Activated CD4-positive, alpha-beta memory T cell treated with anti-CD3 and anti-CD28 coated beads, Interleukin-2, amount 10 ng/mL, durations not matched to agents 7 days and 5 days (primary cell): ENCODE measurements at places on chromosomes 12 and 14.
A peak's percentile ranks its signal among the peaks of the same experiment; 100 is the strongest.

DNA sequence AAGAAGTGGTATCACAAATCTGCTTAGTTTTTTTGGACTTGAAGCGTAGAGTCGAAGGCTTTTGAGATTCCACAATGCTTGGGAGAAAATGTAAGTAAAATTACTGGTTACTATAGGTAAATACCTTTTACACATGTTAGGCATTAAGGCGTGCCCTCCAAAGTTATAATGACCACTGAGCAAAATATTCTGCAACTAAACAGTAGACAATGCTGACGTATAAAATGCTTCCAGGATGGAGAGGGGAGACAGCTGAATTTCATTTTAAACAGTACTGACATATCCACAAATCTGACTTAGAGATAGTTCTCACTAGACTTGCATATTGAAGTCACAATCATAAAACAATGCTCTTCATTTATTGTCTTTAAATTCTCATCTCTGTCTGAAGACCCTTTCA lies 144.5 kb upstream of the DCN start:
- no peak for DNase-seq

- DNase-seq, result no peak
Measured at GRCh38 chr14:102231476-102232347, 73.3 kb downstream of the MOK start.

GRCh38 chr14:94036313-94037167 lies 10.4 kb downstream of the OTUB2 start:
- peak; percentile 84 for DNase-seq

GRCh38 chr12:53660041-53660440 lies 15.8 kb downstream of the ATP5MC2 start:
- DNase-seq, result no peak

- DNase-seq, result no peak
Measured at GRCh38 chr12:90298289-90298948, 589.8 kb upstream of the ATP2B1 start.

GRCh38 chr12:85617307-85618091 lies 218.7 kb downstream of the RASSF9 start:
- no peak for DNase-seq

- no peak for DNase-seq
Measured at GRCh38 chr14:100476012-100476822, 111.0 kb downstream of the BEGAIN start.

DNA sequence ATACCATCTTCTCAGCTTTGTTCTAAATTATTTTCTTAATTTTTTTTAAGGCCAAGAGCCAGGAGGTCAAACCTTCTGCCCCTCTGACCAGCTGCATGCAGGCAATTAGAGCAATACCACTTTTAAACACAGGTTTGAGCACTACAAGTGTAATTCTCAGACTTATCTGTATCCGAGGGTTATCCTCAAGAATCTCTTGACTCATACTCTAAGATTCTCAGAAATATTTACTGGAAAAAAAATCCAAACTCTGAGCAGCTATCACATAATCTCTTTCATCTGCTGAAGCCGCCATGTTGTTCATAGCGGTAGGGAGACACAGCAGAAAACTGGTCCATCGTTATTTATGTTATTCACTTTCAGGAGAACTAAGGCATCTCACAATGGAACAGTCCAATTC lies 27.4 kb upstream of the PTHLH start:
- no peak for DNase-seq

- no peak for DNase-seq
Measured at GRCh38 chr14:89912667-89913211, 41.8 kb downstream of the EFCAB11 start.

GRCh38 chr12:65067383-65067782 lies 53.7 kb downstream of the WIF1 start:
- DNase-seq, result no peak

GRCh38 chr12:119169150-119169549 lies 9.6 kb upstream of the HSPB8 start:
- no peak for DNase-seq

GRCh38 chr14:90344331-90345238 lies 12.8 kb upstream of the NRDE2 start:
- DNase-seq, result no peak

DNA sequence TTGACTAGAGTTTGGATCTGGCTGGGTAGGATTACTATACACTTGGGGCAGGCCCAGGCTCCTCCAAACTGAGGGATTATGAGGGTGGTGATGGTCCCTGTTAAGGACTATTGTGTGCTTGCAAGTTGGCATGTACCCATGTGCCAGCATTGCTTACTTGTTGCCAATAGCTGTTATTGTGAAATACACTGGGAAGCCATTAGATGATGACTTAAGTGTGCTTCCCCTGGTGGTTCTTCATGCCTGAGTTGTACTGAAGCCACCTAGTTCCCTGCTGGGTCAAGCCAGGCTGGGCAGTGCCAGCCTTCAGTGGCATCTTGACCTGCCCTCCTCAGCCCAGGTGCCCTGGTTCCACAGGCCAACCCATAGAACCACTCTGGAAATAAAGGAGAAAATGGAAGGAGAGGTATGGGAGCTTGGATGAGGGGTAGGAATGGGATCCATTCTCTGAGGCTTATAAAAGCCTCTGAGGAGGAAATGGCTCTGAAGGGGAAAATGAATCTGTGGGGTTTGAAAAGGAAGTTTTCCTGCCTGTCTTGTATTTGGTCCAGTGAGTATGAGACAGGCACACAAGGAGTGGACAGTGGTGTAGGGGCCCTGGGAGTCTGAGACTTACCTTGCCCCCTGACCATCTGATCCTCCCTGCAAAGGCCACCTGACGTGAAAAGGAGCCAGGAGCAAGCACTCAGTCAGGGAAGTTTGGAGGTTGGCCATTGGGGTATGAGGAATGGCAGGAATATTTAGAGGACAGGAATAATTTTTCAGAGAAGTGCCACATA lies 724 bp downstream of the LTB4R start:
- no peak for DNase-seq

- no peak for DNase-seq
Measured at GRCh38 chr12:114888928-114889584, 205.1 kb upstream of the TBX3 start.
